H4 (cell line): ENCODE measurements at places on chromosomes 3 and 15.

- no peak for DNase-seq
These were observed 9.5 kb downstream of the SMAD3 start for GRCh38 chr15:67074886-67075229.

- DNase-seq: no peak
These were observed 287.6 kb upstream of the STT3B start for GRCh38 chr3:31244929-31245817.

GRCh38 chr3:33722626-33723370, 4.7 kb upstream of the CLASP2 start:
- DNase-seq: no peak

DNA sequence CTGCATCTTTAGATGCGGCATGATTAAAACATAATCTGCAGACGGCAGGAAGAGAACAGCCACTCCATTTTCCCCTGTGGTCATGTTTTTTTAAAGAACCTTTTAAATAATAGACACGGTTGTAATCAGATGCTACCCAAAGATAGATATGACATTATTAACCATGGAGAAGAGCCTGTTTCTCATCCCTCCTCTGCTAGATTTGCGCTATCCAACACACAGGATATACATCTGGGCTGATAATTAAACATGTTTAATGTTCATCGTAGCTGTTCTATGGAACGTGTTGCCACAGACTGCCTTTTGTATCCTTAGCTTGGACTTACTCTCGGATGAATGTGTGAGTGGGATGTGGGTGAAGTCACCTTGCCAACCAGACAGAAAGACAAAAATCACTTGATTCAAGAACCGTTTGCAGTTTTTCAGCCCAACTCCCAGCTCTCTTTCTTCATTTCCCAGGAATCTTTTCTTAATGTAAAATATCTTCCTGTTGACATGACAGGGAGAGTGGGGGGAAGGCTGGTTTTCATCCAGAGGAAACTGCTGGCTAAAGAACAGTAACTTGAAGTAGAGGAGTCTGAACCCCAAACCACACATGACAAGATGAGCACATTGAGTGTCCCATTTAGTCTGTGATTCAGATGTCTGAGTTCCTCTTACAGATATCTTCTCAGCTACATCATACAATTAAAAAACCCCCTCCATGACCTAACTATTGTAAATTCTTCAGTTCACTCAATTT, 118.6 kb upstream of the PRICKLE2 start:
- no peak for DNase-seq

DNA sequence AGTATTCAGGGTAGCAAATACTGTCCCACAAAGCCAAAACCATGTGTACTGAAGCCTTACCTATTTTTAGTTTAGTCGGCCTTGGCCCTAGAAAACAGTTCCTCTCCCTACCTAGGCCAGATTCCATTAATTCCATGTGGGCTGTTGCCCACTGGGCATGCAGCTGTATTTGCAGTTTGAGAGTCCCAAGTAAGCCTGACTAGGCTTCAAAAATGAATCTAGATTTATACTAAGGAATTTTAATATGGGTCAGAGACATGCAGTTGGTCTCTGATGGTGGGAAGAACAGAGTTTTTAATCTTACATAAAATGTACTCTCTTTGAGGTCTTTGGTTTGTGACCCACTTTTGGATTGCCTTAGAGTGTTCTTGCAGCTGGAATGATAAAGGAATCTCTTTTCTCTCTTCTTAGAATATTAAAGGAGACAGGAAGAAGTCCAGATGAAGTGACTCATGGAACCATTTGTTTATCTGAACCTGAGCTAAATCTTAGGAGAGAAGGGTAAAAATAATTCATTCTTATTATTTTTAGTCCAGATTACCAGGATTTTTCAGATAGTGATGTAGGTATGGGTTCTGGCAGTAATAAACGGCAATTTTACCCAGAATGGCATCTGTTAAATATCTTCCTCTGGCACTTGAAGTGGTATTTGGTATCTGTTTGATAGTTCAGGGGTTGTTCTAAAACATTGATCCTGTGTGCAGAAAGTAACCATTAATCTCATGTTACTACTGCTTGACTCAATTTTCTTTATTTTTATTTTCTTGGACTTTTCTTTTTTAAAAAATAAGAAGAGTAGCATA, 33.8 kb downstream of the GLCE start:
- no peak for DNase-seq

DNA sequence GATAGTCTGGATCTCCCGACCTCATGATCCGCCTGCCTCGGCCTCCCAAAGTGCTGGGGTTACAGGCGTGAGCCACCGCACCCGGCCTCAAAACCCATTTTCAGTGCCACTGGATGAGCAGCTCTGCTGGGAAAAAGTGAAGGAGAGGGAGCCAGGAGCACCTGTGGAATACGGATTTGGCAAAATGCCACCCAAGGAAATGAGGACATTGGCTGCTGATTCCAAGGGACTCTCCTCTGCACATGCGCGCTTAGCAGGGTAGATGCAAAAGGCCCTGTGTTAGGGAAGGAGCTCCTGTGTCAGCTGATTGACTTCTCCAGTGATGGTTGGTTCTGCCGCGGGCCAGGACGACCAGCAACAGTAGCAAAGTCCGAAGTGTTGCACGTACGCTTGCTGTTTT, 43.4 kb upstream of the IGF1R start:
- DNase-seq: no peak

GRCh38 chr15:100111125-100112060, 230.4 kb downstream of the ADAMTS17 start:
- peak; percentile 90 for DNase-seq

DNA sequence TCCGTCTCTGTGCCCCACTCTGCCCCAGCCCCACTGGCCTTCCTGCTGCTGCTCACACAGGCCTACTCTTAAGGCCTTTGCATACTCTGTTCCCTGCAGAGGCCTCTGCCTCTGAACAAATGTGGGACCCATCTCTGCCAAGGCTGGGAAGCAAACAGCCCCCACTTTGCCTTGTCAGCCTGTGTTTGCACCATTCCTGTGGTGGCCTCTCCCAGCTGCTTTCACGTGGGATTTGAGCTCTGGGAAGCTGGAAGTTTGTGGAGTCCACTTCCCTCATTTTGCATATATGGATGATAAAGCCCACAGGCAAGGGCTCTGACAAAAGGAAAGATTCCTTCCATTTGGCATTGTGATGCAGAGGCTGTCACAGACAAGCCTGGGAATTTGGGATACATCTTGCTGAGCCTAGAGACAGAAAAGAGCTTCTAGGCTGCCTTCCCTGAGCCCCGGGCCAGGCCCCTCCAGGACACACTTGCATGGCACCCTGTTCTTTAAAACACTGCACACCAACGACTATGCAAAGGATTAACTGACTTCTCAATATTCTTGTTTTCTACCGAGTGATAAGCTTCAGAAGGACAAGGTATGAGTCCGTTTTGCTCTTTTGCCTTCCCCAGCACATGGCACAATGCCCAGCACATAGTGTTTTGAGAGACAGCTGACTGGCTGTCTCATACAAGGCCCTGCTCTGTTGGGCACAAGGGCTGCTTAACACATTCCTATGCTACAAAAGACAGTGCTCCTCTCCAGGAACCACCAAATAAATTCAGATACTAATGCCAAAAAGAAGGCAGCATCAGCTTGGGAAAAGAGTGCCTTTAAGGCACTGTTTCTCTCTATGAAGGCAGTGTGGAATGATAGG, 120.7 kb upstream of the TOPAZ1 start:
- DNase-seq: no peak
